ENCODE measurements at places on chromosomes 12 and 14.
A peak's percentile ranks its signal among the peaks of the same experiment; 100 is the strongest.

GRCh38 chr14:70988452-70988851 lies 81.2 kb downstream of the PCNX1 start:
- no peak for DNase-seq

DNA sequence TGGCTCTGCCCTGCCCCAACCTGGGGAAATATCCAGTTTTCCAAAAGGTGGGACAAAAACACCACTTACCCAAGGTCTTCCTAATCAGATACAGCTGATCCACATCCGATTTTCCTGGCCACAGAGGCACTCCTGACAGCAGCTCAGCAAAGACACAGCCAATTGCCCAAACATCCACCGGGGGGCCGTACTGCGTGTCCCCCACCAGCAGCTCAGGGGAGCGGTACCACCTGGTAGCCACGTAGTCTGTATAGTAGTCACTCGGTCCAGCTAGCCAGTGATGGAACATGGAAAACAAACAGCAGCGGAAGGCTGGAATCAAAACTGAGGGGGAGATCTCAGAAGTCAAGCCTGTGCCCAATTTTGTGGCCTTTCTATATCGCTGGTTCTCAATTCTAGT lies 28.8 kb downstream of the DMAC2L start:
- peak; percentile 53 for DNase-seq

GRCh38 chr12:124844411-124845397 lies 19.0 kb downstream of the SCARB1 start:
- DNase-seq: peak; percentile 36

GRCh38 chr12:58540480-58541299 lies 379.6 kb downstream of the LRIG3 start:
- DNase-seq: peak; percentile 84

- DNase-seq: no peak
Measured at GRCh38 chr14:90107789-90108188, 46.0 kb downstream of the KCNK13 start.

- no peak for DNase-seq
Measured at GRCh38 chr12:2792671-2793500, 1.9 kb upstream of the FKBP4 start.

- no peak for DNase-seq
Measured at GRCh38 chr14:74907744-74908143, 15.3 kb downstream of the RPS6KL1 start.

- DNase-seq: no peak
Measured at GRCh38 chr14:30240018-30240417, 312.4 kb upstream of the PRKD1 start.

DNA sequence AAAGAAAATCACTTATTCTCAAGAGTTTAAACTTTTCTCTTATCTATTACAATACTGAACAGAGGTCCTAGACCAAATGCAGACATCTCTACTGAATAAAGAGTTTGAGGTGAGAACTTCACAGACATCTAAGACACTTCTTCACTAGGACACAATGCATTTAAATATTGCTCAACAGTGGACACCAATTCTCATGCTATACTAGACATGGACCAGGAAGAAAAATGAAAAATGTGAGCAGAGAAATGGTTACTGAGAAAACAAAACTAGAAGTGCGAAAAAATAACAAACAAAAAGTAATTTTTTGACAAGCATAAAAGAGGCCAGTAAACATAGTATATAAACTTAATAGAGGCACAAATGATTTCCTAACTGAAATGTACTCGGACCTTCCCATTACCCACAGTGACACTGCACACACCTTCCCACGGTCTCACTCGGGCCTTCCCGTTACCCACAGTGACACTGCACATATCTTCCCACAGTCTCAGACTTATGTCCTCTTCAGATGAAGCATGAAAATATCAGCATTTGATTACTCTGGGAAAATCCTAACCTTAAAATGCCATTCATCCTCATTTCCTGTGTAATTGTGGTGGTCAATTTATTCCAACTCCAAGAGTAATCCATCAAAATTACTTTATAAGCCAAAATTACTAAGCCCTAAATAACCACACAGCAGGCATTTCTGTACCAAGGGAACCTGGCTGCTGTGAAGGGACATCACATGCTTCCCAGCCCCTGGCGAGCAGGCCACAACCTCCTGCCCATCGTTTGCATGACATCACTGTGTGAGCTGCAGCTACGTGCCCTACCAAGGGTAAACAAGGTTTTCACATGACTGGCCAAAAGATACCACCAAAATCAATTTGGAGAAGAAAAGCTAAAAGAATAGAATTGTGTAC lies 6.4 kb downstream of the SLC15A4 start:
- DNase-seq: no peak

- no peak for DNase-seq
Measured at GRCh38 chr14:68630081-68630571, 162.7 kb downstream of the ZFP36L1 start.

DNA sequence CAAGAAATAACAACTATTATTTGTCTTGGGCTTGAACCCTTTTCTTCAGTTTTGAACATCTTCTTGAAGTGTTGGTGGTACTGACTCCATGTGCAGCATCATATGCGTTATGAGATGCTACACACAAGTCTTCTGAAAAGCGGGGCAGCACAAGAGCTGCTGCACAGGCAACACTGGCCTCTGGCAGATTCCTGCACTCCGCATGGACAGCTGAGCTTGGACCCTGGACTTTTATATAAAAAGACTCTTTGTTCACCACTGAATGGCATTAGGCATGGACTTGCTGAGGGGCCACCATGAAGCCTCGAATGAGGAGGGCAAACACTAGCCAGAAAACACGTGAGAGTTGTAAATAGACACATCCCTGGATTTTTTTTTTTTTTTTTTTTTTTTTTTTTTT lies 210.8 kb upstream of the NPAS3 start:
- DNase-seq: no peak

- no peak for DNase-seq
Measured at GRCh38 chr12:6303071-6303470, 7.4 kb upstream of the PLEKHG6 start.

- DNase-seq: no peak
Measured at GRCh38 chr14:33457617-33458016, 493.3 kb downstream of the EGLN3 start.

- DNase-seq: no peak
Measured at GRCh38 chr12:114011711-114012110, 45.6 kb upstream of the RBM19 start.

GRCh38 chr12:32921397-32921796 lies 24.8 kb upstream of the PKP2 start:
- no peak for DNase-seq

GRCh38 chr12:103269946-103270345 lies 225.8 kb downstream of the C12orf42 start:
- DNase-seq: no peak

DNA sequence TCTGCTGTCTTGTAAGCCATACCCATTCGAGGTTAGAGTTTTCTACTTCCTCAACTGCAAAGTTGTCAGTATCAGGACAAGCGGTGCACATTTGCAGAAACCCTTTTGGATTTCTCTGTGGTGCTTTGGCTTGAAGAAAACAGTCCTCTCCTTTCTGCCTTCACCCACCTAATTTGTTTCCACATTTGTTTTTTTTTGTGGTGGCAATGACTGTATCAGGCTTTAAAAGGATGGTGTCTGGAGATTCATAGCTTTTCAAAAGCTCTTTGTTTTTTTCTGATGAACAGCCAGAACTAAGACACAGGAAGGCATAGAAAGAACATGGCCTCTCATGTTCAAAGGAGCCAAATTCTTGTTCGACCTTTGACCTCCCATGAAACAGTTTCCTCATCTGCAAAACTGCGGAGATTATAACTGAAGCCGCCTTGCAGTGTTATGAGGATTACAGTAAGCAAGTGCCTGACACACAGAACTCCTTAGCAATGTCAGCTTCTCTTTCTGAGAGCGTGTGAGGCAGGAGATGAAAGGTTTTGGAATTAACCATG lies 270.6 kb upstream of the TBX3 start:
- no peak for DNase-seq

DNA sequence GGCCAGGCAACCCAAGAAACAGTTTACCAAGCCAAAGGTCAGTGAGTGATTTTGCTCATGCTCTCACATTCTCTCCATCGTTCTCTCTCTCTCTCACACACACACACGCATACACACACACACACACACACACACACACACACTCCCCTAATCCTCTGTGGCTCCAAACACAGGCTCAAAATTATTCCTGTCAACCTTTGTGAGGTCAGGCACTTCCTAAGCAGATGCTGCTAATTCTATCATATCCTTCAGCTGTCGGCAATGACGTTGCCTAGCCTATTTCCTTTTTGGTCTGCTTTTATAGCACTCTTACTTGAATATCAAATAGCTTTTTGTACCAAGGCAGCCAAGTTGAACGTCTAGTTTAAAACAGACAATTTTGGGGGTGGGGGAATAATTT lies 98.9 kb upstream of the EGLN3 start:
- DNase-seq: peak; percentile 48

DNA sequence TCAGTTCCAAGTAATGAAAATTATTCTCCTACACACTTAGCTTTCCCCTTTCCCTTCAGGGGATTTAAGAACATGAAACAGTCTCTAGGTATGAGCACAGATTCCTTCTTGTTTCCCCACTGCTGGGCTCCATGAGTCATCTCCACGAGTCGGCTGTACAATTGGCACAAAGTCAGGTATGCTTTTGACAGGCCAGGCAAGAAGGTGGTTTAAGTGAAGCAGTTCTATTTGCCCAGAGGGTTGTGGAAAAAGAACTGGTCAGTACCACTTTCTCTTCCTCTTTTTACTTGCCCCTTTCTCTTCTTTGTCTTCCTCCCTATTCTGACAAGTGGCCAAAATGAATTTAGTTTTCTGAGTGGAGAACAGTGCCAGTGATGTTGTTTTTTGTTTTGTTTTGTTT lies 16.3 kb downstream of the DYNC1H1 start:
- no peak for DNase-seq

GRCh38 chr14:31858868-31859267 lies 218.2 kb upstream of the ARHGAP5 start:
- DNase-seq: no peak

GRCh38 chr12:129966146-129966995 lies 62.5 kb upstream of the TMEM132D start:
- peak; percentile 27 for DNase-seq

DNA sequence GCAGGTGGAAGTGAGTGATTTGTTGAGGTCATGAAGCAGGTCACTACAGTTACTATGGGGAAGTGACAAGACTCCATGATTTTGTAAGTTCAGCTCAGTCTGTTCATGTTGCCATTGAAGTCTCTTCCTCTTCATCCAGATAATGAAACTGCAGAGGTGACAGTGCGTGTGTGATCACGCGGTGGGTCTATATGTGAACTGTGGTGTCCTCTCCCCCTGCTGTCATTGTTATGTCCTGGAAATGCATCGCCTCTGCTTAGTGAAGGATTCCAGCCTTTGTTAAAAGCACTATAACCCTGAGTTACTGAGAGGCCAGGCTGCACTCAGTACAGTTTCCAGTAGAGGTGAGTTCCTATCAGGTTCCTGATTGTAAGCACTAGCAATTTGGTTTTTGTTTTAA lies 216.2 kb upstream of the RMST start:
- no peak for DNase-seq

- no peak for DNase-seq
Measured at GRCh38 chr12:54389134-54389508, 4.6 kb upstream of the ZNF385A start.

GRCh38 chr12:74105434-74105833 lies 432.2 kb upstream of the ATXN7L3B start:
- no peak for DNase-seq

DNA sequence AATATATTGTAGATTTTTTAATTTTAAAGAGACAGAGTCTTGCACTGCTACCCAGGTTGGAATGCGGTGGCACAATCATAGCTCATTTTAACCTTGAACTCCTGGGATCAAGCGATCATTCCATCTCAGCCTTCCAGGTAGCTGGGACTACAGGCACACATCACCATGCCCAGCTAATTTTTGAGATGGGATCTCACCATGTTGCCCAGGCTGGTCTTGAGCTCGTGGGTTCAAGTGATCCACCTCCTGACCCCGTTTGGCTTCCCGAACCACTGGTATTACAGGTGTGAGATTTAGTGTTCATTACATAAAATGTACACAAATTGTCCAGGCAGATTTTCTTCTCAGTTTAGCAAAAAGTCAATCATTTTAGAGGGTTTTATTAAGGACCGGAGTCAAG lies 13.6 kb downstream of the SNX6 start:
- no peak for DNase-seq

- DNase-seq: peak; percentile 15
Measured at GRCh38 chr12:122789637-122790036, 15.3 kb downstream of the CCDC62 start.

DNA sequence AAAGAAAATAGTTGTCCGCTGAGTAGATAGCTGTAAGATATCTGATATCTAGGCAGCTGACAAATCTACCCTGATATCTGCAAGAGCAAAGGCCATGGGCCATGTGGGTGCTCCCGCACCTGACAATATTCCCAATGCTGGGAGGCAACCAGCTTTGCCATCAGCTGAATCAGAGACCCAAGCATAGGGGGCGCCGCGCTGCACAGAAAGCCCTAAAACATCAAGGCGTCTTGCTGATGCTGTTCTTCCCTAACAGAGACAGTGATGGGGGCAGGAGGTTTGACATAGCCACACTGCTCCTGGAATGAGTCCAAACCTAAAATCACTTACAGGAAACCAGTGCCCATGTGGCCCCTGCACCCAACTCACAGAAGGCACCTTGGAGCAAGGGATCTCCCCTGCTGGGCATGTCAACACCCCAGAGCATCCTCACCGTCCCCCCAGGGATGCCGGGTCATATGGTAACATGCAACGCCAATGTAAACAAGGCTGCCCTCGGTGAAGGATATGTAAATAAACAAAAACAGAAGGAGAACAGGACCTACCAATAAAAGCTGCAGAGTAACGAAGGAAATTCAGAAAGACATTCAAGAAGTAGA lies 199.5 kb downstream of the TMEM132D start:
- no peak for DNase-seq

GRCh38 chr14:80381807-80382363 lies 170.6 kb upstream of the DIO2 start:
- no peak for DNase-seq

DNA sequence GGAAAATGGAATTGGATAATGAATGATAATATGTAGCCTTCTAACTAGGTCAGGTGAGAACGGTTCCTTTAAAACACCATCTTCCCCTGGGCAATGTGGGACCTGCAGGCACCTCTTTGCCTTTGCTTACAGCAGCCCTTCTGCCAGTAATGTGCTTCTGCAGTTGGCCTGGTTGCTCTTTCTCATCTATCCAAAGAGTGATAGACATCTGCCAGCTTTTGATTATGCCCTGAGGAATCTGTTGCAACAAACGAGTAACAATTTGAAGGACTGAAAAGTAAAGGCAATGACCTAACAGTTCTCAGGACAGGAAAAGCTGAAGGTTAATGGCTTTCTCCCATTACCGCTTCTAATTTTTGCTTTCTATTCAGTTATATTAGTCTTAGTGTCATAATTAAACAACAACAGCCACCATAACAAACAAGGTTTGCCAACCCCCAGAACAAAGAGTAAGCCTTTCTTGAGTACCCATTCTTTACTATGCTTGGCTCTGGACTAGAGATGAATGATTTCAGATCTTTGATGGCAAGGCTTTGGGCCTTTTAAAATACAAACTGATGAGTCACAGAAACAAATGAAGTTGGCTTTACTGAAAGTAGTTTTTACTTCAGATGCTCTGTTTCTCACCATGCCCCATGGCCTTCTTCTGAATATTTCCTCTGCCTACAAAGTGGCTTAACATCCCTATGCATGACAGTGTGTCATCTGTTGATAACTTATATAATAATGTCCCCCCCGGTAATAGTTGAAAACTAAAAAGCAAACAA lies 76.1 kb upstream of the KRR1 start:
- no peak for DNase-seq

GRCh38 chr14:87613881-87614280 lies 379.1 kb downstream of the GALC start:
- no peak for DNase-seq

GRCh38 chr14:54594537-54594936 lies 27.6 kb downstream of the SAMD4A start:
- DNase-seq: no peak

Data from WERI-Rb-1 (cell line).